ENCODE measurements at places on chromosomes 5 and 9.

GRCh38 chr9:87113874-87114273, 166.6 kb upstream of the GAS1 start:
- DNase-seq: no peak

- DNase-seq: no peak
These were observed 82.1 kb downstream of the FBN2 start for GRCh38 chr5:128455841-128456361.

- no peak for DNase-seq
These were observed 85.7 kb upstream of the SHB start for GRCh38 chr9:38154501-38155421.

- DNase-seq: no peak
These were observed 3.5 kb upstream of the ZNF366 start for GRCh38 chr5:72510610-72511181.

DNA sequence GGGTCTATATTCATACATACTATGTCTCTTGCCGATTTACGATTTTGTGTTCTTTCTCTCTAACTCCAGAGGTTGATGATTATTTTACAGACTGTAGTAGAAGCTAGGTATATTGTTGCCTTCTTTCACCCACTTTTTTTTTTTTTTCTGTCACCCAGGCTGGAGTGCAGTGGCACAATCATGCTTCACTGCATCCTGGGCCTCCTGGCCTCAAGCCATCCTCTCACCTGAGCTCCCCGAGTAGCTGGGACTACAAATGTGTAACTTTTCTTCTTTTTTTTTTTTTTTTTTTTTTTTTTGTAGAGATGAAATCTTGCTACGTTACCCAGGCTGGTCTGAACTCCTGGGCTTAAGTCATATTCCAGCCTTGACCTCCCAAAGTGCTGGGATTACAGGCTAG, 96.2 kb downstream of the CHSY3 start:
- no peak for DNase-seq

- no peak for DNase-seq
These were observed 79.0 kb downstream of the AK8 start for GRCh38 chr9:132798817-132799790.

DNA sequence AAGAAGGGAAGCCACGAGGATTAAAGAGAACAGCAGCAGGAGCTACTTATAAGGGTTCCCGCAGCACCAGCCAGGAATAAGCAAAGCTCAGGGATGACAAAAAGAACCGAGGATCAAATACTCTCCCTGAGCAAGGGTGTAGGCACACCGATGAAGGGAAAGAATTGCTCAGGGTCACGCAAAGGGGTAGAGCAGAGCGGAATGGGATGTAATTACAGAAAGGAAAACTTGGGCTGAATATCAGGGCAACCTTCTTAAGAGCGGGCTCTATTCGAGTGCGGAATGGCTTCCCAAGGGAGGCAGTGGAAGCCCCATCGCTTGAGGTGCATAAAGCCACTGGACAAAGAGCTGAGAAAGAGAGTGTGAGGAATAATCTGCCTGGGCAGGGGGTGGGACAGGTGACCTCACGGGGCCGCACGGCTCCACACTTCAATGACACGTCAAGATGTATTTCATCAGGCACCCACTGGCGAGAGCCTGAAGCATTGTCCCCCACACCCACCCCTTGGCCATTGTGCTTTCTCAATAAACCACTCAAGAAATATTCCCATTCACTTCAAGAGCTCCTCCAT, 162.2 kb downstream of the EBF1 start:
- DNase-seq: no peak

- DNase-seq: no peak
These were observed 11.7 kb downstream of the NSG2 start for GRCh38 chr5:174057206-174057605.

DNA sequence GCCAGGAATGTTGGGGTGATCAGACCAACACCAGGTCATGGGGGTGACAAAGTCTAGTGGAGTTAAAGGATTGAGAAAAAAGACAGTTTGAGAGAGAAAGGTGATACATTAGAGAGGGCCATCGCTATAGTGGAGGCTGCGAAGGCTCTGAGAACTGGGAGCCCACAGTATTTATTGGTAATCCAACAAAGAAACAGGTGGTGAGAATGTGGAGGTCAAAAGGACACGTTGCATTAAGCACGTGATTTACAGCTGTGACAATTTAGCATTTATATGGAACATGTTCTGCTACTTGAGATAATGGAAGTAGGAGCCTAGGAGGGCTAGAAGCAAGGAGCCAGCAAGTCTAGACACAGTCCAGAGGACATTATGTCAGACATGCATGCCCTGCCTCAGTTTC, 2086.5 kb upstream of the C9orf72 start:
- DNase-seq: no peak

DNA sequence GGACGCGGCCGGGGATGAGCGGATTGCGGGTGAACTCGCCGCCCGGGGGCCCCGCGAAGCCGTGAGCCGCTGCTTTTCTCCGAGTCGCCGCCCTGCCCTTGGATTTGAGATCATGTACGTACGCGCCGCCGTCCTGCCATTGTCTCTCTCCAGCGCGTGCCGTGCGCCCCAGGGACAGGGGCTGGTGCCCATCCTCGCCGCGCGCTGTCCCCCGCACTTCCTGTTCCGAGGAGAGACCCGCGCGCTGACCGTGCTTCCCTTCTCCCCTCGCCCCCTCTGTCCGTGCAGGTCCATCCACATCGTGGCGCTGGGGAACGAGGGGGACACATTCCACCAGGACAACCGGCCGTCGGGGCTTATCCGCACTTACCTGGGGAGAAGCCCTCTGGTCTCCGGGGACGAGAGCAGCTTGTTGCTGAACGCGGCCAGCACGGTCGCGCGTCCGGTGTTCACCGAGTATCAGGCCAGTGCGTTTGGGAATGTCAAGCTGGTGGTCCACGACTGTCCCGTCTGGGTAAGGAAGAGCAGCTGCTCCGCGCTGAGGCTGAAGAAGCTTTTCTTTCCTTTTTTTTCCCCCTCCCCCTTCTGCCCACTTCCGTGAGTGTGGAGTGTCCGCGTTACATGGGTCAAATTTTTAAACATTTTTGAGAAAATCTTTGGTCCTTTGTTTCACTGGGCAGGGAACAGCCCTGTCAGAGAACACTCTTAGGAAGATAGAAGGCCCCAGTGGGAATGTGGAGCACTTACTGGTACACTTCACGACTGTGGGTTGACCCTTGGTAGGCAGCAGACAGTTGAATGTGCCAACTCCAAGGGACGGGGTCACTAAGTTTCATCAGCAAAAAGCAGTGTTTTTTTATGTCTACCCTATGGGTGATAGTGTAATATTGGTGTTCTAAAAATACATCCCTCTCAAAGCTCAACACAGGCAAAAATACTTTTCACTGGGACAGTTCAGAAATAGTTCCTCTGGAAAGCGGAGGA, 727 bp downstream of the RHOBTB3 start:
- peak; percentile 38 for DNase-seq

DNA sequence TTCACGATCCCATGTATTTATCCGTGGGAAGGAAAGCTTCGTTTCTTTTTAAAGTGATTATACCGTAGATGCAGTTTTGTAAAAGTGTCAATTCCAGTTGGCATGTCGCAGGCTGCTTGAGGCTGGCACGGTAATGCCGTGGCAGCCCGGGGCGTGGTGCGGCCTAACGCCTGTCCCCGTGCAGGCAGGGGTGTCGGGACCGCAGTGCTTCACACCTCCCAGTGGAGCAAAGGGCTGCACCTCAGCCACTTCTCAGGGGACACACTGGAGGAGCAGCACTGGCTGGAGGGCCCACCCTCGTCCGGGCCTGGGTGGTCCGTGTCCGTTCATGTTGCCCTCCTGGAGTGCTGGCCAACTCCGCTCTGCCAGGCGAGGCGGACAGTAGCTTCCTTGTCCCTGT, 103.2 kb downstream of the RXRA start:
- DNase-seq: no peak

DNA sequence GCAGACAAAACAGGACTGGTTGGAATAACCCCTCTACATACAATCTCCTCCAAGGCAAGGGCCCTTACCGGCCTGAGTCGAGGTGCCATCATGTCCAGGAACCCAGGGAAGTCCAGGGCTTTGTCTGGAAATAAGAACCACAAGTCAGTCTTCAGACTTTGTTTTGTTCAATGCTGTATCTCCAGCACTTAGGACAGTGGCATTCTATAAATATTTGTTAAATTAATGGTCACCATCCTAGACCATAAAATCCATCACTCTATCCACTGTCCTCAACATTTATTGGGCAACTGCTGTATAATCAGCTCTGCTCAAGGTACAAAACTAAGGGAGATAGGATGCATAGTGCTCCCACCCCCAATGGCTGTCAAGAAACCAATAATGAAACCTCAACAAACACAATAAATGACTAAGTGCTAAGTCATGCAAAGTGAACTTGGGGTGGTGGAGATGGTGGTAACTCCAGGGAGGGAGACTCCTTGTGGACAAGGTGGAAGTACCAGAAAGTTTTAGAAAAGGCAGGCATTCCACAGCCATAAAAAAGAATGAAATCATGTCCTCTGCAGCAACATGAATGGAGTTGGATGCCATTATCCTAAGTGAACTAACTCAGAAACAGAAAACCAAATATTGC, 5.0 kb downstream of the RELL2 start:
- DNase-seq: no peak

DNA sequence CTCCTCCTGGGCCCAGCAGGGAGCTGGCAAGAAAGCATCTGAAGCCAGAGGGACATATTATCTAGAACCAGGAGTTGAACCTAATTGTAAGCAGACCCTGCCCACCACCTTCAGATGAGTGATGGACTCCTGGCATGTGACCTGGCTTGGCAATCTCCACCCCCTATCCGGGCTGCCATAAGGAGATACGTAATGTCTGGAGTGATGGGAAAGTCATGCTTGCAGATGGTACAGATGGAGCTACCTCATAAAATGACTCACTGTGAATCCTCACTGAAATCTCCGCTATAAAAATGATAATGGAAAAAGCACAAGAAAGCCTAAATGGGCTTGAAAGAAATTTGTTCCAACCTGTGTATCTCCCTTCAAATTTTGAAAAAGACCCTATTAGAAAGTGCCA, 157.5 kb downstream of the DMRT2 start:
- DNase-seq: no peak

DNA sequence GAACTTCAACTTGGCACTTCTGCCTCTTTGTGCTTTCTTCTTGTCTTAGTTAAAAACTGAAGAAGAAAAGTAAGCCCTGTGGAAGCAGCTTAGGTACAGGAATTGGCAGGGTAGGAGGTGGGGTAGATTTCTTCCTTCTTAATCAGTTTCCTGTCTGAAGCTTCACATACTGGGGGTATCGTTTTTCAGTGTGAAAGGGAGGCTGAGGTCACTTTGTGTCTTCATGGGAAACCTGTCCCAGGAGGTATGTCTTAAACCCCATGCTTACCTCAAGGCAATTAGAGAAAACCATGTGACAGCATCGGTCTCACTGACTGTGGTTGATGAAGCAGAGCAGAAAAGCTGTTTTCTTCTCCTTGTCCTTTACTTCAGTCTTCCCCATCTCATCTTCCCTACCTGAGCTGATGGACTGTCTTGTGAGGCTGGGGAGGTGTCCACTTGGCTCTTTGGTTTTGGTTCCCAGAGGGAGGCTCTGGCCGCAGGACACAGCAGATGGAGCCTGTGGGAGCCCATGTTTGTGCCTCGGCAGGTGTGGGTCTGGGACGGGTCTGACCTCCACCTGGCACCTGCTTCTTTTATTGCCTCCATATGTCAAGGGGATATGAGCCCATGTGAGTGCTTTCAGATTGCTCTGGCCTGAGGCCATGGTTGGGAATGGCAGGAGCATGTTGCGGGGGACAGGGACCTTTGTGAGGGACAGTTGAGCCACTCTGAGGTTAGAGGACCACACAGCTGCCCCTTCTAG, 47.0 kb downstream of the SH3GL2 start:
- no peak for DNase-seq

DNA sequence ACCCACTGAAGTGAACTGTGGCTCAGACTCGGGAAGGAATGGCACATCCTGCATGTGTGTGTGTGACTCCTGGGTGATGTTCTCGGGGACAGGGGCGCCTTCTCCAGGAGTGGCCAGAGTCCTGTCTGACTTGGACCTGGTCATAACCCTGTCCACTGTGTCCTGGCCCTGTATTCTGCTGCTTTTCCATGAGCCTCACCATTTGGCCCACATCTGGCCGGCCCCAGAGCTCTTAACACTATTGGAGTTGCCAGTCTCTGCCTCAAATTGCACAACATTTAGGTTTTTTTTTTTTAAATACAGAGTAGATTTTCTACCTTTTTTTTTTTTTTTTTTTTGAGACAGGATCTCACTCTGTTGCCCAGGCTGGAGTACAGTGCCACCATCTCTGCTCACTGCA, 278.3 kb upstream of the TUT7 start:
- no peak for DNase-seq

DNA sequence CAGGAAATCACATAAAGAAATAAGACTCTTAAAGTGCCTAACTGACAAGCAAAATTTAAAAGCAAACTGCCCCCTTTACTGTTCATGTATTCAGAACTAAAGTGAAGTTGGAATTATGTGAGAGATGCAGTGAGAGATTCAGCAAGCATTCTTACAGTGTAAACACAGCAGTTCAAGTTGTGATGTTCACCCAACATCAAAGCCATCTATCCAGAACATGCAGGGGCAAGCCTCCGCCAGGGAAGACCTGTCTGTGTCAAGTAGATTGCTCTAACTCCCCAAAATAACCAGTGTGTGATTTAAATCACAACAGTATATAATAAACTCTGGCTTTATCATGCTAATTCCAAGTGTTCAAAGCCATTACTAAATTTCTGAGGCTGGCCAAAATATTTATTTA, 233.3 kb downstream of the BNC2 start:
- DNase-seq: no peak

GRCh38 chr9:37426846-37427245, 4.3 kb downstream of the GRHPR start:
- DNase-seq: no peak

DNA sequence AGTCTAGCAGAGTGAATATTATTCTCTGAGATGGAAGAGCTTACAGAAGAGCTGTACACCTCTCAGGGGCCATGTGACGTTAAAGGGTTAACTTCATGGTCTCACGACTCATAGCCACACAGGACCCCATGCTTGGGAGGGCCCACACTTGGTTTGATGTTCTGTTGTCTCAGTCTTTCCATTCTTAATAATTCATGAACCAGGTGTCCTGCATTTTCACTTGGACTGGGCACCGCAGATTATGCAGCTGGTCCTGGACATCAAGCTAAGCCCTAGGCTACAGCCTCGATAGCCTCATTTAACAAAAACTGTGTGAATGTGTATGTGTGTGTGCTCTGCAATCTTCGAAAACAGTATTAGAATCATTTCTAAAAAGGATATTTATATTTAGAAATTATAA, 323.5 kb downstream of the PLK2 start:
- no peak for DNase-seq

- DNase-seq: no peak
These were observed 27.3 kb downstream of the ELL2 start for GRCh38 chr5:95934207-95934804.

GRCh38 chr9:126832440-126832839, 27.6 kb downstream of the ZBTB43 start:
- DNase-seq: no peak

DNA sequence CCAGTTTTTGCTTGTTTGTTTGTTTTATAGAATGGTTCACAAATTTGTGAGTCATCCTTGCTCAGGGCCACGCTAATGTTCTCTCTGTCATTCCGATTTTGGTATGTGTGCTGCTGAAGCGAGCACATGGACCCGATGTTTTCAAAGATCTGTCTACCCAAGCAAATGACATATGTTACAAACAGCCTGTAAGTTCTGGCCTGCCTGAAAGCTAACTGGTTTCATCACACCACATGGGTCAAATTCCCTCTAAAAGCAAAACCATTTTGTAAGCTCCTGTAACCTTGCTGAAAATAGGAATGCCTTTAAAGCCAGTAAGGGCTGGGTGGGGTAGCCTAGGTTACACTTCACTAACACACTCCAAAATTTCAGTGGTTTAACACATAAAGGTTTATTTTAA, 25.4 kb downstream of the DMRT3 start:
- DNase-seq: no peak

GRCh38 chr9:6977761-6978160, 220.0 kb downstream of the KDM4C start:
- no peak for DNase-seq

All from mesothelial cell of epicardium (in vitro differentiated cells).